ENCODE measurements at places on chromosomes 4 and X.

GRCh38 chr4:38601244-38601915 is 62.6 kb upstream of the KLF3 start:
- DNase-seq, result peak; percentile 44

GRCh38 chrX:136797787-136798186 is 17.1 kb upstream of the ARHGEF6 start:
- DNase-seq, result no peak

- DNase-seq, result peak; percentile 36
Measured at GRCh38 chrX:9677098-9677739, 88.4 kb downstream of the GPR143 start.

GRCh38 chrX:99933865-99934264 is 476.2 kb downstream of the PCDH19 start:
- no peak for DNase-seq

- DNase-seq, result no peak
Measured at GRCh38 chr4:36414248-36414647, 132.8 kb downstream of the DTHD1 start.

DNA sequence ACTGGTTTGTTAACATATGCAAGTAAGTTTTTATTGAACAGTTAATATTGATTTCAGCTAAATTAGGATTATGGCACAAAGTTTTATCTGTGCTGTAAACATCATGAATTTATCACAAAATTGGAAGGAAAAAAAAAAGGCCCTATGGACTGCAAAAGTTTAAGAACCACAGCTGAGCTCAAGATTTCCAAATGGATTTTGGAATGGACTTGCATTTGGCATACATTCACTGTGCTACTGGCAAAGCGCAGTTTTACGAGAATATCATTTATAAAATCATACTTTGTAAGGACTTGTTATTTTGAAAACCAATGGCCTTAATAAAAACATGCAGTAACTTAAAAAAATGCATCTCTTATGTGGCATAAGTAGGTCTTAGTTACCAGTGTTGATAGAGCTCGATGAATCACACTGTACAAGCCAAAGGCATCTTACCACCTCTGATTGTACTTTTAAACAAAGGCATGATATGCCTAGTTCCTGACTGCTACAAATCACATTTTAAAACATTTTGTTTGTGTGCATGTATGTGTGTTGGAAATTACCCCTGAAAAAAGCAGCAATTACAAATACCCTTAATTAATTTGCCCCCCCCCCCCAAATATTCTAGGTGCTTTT is 58.6 kb downstream of the TAB3 start:
- no peak for DNase-seq

- no peak for DNase-seq
Measured at GRCh38 chr4:113563691-113564378, 197.7 kb downstream of the CAMK2D start.

DNA sequence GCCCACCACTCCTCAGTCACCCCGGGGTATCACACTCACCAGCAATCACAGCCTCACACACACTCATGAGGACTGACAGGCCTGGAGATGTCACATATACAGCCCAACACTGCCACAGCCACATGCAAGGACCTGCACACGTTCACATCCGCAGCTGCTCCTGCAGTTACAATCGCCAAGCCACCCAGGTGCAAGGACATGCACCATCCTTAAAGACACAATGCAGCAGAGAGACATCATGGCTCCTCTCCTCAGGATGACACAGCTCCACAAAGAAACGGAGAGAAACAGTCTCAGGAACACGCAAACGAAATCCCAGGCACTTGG is 1.1 kb downstream of the PCSK1N start:
- no peak for DNase-seq

- DNase-seq, result no peak
Measured at GRCh38 chrX:71131510-71131909, 13.1 kb downstream of the MED12 start.

DNA sequence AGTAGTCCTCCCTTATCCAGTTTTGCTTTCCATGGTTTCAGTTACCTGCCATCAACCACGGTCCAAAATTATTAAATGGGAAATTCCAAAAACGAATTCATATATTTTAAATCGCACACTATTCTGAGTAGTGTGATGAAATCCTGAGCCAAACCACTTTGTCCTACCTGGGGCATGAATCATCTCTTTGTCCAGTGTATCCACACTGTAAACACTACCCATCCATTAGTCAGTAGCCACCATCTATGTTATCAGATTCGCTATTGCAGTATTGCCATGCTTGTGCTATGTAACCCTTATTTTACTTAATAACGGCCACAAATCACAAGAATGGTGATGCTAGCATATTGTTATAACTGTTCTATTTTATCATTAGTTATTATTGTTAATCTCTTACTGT is 704.6 kb downstream of the SMARCA1 start:
- no peak for DNase-seq

DNA sequence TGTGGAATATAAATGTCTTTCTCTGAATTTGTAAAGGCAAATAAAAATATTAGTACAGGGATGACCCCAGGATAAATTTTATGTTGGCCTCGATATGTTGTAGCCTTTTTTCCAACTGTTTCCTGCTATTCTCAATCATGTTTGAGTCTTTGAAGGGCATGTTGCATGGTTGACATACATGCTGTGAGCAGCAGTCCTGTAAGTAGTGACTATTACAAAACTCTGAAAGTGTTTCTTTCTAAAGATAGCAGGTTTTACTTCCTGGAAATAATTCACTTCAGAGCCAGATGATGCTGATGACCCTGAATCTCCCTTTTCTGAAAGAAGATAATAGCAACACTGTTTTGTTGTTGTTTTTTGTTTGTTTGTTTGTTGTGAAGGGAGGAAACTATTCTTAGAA is 393.0 kb upstream of the GNPDA2 start:
- DNase-seq, result no peak

GRCh38 chrX:41688835-41689234 is at the start of gene GPR34:
TSS of gene GPR34 (plus strand) at chrX:41688973. CDS start at chrX:41695634, 6,661 bp downstream.
- DNase-seq, result no peak

DNA sequence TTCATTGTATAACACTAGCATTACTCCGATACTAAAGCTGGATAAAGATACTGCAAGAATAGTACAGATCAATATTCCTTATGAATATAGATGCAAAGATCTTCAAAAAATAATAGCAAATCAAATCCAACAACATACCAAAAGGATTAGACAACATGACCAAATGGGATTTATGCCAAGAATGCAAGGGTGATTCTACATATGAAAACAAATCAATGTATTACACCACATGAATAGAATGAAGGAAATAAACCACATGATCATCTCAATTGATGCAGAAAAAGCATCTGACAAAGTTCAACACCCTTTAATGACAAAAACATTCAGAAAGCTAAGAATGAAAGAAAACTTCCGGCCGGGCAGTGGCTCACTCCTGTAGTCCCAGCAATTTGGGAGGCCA is 42.8 kb downstream of the CUL4B start:
- DNase-seq, result no peak

DNA sequence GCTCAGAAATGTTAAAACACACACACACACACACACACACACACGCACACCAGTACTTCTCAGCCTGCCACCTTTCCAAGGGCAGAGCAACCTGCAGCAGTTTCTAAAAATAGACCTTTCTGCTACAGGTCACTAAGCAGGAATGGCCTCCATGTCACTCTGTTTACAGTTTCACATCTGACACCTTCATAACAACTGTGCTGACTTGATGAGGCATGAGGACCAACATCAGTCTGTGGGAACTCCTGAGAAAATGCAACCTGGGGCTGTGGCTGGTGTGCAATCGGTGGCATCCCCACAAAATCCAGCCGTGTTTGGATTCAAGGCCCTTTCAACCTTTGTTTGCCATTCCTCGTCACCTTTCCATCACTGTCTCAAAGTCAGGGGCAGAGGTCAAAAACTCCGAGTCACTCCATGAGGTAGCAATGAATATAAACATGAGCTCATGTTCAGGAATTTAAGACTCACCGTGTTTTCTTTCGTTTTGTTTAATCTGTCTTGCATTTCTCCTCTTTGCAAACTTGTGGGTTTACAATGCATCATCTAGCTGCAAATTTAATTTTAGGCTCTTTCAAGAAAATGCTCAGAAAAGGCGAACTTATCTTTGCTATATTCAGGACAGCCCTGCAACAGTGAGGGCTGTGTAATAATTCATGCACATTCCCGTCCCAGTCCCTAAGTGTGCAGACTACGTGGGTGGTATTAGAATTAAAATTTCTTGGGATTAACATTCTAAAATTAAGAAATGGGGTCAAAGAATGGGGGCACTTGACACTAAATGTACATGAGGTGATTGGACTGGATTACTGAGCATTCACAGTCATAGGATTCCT is 135.3 kb downstream of the SHROOM3 start:
- DNase-seq, result no peak

- no peak for DNase-seq
Measured at GRCh38 chr4:174324725-174325124, 41.0 kb downstream of the CEP44 start.

GRCh38 chrX:10047133-10047532 is 80.0 kb downstream of the CLDN34 start:
- DNase-seq, result no peak

DNA sequence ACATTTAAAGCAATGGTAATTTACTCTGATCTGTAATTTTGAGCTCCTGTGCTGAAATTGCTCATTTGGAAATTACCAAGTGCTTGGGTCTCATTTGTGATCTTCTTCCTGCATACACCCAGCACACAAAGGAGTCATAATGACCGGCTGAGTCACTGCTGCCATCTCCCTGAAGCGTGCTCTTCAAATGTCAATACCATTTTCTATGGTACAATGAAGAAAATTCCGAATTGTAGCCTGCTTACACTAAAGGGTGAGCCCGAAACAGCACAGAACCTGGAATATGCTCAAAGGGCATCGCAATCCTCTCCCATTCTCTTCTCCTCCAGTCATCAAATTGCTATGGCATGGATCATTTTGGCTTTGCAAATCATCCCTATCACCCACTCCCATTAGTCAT is 140.5 kb downstream of the GRIA3 start:
- no peak for DNase-seq

DNA sequence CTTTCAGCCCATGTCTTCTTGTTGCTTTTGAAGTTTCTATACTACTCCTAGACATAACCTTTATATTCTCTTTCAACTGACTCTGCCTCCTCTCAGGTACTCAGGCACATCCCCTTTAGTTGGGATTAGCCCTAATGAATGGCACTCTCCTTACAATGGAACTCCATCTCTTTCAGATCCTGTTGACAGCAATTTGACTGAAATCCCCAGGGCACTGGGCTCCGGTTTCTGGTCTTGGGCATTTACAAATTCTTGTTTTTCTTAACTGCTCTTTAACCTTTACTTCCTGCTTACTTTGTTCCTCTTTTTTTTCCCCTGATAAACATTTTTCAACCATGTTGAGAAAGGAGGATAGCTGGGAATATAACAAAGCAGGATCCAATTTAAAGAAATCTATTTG is 68.9 kb downstream of the ENOX2 start:
- no peak for DNase-seq

GRCh38 chr4:6987588-6987961 is 55.6 kb upstream of the TADA2B start:
- no peak for DNase-seq

DNA sequence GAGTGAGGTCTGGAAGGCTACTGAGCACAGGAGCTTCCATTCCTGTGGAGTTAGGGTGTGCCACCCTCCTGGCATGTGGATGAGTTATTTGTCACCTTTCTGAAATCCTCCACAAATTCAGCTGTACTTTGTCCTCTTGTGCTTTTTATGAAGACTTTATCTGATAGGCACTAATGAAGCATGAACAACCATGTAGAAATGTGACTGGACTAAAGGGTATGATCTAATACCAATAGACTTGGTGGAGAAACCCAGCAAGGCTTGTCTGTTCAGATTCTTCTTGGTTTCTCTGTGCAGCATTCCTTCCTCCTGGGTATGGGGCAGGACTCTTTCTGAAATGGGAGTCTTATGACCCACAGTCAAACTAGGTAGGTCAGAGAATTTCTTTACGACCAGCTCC is 9.6 kb downstream of the NBDY start:
- no peak for DNase-seq

DNA sequence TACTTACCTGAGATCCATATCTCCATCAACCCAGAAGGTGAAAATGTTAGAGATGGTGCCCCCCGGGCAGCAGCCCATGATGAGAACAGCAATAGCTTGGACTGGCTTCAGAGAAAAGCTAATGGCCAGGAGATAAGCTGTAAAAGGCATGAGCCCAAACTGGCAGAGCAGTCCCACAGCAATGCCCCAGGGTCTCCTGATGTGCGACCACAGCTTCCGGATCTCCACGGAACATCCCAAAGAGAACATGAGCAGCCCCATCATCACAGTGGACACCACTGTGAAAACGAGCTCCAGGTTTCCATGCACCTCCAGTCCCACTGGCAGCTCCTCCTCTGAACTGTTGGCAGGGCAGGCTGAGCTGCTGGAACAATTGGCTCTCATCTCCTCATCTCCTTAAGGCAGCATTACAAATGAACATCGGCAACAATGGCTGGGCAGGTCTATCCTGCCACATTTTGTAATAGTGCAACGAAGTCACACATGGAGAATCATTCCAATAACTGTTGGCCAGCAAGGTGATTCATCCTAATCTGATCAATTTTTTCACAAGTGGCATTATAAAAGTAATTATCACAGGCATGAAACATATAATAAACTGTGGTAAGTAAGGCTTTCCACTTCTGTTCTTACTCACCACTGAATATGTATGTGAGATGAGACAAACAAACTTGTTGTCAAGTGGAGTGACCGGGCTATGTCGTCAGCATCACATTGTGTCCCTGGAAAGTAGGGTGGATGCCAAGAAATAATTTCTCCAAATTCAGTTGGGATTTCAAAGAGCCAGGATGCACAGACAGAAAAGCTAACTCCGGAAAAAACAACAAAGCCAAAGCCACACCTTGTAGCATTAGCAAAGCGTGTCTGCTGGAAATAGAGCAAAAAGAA is at the start of gene SLC10A6:
SLC10A6 (minus strand) TSS at position 653 of the 888 bp plus-strand sequence; CDS start at position 384, 269 bp downstream.
- no peak for DNase-seq

- no peak for DNase-seq
Measured at GRCh38 chrX:2618516-2618915, 72.6 kb upstream of the CD99 start.

DNA sequence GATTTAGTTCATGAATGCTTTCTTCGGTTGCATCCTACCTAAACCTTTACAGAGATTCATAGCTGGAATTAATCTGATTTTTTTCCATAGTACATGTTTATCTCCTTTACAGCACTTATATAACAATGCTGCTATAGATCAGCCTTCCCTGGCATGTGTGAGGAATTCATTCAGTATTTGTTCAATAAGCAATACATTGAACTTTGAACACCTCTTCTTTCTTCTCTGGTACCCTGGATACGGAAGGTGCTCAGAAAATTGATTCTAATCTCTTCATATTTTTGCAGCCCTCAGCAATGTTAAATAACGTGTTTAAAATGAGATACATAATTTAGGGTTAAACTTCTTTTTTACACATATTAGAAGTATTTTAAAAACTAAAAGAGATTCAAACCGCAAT is 467.4 kb downstream of the TRIML1 start:
- no peak for DNase-seq

DNA sequence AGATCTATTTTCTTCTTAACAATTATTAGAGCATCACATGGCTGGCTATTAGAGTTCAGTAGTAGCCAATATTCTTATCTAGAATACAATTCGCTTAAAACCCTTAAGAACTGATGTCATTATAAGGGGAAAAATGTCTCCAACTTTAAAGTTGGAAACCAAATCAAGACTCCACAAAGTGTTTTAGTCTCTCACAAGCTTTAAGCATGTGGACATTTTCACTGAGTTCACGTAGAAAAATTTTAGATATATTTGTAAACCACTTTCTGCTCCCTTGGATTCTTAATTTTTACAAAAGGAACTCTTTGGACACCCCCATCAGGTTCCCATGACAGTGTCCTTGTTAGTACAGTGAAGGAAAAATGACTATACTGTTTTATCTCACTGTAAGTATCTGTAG is 123.9 kb upstream of the NAP1L5 start:
- no peak for DNase-seq

Data from umbilical cord (tissue), 2 donors.